ENCODE measurements at places on chromosomes 7 and 10.
A peak's percentile ranks its signal among the peaks of the same experiment; 100 is the strongest.

DNA sequence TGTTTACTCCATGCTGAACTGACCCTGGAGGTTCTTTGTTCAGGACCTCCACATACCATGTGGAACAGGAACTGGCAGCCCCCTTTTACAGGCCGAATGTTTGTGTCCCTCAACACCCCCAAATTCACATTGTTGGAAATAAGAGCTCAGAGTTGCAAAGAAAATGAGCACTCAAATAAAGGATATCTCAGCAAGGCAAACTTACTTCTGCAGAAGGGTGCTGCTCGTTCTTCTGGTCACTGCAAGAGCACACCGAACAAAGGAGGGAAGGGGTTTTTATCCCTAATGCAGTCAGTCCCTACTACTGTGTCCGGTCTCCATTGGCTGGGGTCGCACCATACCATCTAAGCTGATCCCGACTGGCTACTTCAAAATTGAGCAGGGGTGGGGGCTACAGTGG, 68.1 kb downstream of the PYROXD2 start:
- DNase-seq, result no peak

GRCh38 chr7:96870185-96870584, 135.2 kb upstream of the DLX6 start:
- no peak for DNase-seq

DNA sequence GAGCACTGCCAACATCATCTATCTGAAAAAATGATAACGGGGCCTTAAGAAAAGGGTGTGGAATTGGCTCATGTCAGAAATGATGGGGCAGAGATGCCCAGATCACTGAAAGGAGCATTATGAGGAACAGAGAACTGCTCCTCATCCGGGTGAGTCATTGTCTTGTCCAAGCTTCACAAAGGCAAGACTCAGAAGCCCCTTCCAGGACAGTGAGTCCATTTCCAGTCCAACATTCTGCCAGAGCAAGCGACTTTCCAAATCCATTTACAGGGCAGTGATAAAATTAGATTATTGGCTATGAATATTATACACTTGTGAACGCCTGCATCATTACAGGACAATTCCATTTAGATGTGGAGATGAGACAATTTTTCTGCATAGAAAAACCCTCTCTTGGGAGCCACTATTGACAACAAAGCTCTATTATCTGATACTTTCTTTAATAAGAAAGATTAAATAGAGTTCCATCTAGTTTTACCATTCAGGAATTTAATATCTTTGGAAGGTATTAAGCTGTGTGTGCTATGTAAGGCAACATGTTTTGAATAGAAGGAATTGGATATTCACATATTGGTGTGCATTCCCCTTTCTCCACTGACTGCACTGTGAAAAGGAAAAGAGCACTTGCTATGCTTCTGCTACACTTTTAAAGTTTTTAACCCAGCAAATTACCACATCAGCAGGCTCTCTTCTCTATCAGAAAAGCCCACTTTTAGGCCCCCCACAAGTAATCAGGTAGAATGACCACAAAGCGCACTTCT, 159.6 kb downstream of the NRP1 start:
- no peak for DNase-seq

- DNase-seq, result no peak
These were observed 30.3 kb downstream of the BCAP29 start for GRCh38 chr7:107610323-107610722.

- DNase-seq, result no peak
These were observed 64.9 kb downstream of the CUL1 start for GRCh38 chr7:148763622-148764021.

GRCh38 chr10:68156373-68157185, 47.3 kb downstream of the MYPN start:
- peak; percentile 11 for DNase-seq

GRCh38 chr10:86500846-86501245, 20.7 kb downstream of the WAPL start:
- DNase-seq, result no peak
